ENCODE measurements at places on chromosomes 6 and 20.
A peak's percentile ranks its signal among the peaks of the same experiment; 100 is the strongest.

DNA sequence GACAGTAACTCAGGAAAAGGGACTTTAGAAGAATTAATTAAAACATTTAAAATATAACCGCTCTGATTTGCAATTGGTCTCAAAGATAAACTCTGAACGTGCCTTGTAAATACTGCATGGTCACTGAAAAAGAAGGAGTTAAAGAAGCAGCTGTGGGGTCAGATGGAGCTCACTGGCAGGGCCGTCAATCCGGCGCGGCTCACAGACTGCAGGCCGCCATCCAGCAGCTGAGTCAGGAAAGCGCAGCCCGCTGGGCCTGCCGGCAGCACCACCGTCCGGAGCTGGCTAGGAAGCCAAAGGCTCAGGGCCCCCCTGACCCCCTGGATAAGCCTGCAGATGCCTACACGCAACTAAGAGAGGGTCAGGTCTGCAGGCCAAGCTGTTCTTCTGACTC lies 54.2 kb upstream of the FRMD1 start:
- peak; percentile 54 for DNase-seq

DNA sequence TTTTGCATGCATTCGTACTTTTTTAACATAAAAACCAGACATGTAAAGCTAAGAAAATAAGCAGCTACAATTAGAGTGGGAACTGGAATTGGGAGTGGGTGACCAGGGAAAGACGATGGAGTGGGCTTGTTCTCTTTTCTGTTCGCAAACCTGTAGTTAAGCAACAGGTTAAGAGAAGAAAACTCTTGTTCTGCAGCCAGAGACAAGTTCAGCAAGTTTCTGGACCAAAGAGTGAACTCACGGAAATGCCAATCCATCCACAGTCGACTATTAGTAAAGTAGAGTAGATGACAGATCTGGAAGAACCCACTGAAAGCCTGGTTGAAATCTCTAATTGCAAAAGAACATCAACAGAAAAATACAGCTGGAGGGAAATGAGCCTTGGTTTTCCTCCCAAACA lies 197.8 kb downstream of the TFAP2A start:
- no peak for DNase-seq

GRCh38 chr20:51457533-51457932 lies 85.0 kb downstream of the NFATC2 start:
- no peak for DNase-seq

DNA sequence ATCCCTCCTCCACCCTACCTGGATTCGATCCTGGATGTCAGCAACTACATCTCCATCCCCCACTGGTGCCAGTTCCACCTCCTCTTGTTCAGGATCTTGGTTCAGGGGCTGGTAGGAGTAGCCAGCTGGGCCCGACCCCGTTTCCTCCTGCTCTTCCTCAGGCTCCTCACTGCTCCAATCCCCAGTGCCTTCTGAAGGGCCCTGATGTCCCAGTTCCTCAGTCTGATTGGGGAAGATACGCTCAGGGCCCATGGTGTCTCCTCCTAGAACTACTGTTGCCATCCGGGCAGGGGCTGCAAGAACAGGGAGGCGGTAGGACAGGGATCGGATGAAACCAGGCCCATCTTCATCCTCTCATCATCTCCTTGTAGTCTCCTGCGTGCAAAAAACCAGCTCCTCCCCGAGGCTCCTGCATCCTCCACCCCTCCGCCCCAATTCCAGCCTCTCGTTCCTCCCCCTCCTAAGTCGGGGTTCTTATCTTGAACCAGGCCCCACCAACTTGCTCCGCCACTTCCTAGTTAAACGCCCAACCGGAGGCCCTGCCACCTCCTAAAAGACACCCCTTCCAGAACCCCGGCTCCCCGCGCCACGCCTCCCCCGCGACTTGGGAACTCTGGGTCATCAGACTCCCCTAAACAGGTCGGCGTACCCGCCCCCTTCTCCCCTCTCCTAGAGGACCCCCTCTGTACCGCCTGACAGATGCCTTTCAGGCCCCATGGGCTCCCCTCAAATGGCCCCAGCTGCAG lies 476 bp downstream of the MEA1 start:
- peak; percentile 43 for DNase-seq

- DNase-seq = no peak
These were observed 36.4 kb downstream of the RRBP1 start for GRCh38 chr20:17645546-17646208.

GRCh38 chr6:81126150-81126549 lies 626.3 kb downstream of the TENT5A start:
- no peak for DNase-seq

DNA sequence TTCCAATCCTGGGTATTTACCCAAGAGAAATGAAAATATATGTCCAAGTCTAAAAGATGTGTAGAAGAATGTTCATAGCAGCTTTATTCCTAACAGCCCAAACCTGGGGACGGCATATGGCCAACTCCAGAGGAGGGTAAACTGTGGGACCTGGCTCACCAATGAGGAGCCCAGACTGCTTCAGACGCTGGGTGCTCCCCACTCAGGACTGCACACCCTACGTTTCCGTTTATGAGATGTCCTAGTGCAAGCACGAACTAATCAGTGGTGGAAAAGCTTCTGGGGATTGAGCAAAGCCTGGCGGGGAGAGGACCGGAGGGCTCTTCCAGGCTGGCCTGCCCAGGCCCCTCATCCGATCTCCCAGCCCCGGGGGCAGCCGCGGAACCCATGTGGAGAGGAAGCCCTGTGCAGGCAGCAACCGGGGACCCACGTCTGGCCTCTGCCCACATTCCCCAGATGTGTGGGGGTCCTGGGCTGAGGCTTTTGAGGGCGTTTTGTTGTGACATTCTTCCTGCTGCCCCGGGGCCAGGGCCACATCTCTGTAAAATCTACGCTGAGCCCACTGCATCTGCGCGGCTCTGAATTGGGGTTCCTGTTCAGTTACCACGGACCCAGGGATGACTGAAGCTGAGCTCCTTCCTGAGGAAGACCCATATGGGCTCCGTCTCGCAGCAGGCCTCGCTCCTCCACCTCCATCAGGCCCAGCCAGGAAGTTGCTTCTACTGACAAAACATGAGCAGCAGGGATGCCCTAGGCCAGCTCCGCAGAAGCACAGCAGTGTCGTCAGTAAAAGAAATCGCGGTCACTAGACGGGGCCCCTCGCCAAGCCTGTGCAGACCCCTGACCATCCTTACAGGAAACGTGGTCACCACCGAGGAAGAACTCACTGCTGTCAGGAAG lies 188.0 kb downstream of the DLL1 start:
- no peak for DNase-seq

DNA sequence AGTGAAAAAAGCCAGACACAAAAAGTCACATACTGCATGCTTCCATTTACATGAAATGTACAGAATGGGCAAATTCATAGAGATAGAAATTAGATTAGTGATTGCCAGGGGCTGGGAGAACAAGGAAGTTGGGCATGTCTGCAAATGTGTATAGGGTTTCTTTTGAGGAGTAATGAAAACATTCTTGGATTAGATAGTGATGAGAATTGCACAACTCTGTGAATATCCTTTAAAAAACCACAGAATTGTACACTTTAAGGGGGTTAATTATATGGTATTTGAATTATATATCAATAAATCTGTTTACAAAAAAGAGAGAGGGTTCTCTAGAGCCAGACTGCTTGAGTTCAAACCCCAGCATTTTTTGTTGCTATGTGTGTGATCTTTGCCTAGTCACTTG lies 188.1 kb downstream of the CDC5L start:
- DNase-seq = no peak

DNA sequence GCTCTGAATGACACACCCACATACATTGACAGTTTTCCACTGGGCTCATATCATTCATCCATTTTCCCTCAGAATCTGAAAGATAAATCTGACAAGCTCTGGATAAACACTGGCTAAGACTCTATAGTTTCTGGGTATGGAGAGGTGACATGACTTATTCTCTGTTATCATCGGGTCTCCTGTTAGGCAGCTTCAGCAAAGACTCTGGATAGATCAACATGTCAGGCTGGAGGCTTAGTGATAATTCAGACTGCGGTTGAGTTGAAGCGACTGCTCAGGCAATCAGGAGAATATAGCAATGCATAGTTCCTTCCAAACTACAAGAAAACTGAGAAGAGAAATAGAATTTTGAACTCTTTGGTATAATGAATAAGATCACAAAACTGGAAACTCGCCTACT lies 394.6 kb downstream of the CBLN4 start:
- no peak for DNase-seq

DNA sequence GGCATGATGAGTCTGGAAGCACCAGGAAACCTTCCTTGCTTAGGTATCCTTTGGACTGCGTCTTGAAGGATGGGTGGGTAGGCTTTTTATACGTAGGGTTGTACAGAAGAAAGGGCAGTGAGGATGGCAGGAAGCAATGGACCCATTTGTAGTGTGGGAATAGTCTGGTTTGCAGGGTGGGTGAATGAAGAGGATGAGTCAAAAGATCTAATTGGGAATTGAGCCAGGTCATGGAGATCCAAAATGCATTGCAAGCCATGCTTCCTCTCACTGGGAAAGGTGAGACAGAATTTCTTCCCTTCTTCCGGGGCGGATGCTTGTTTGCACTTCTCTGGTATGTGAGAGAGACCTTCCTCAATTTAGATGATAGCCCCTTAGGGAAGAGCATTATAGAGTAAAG lies 10.1 kb upstream of the BTBD3 start:
- DNase-seq = peak; percentile 58

DNA sequence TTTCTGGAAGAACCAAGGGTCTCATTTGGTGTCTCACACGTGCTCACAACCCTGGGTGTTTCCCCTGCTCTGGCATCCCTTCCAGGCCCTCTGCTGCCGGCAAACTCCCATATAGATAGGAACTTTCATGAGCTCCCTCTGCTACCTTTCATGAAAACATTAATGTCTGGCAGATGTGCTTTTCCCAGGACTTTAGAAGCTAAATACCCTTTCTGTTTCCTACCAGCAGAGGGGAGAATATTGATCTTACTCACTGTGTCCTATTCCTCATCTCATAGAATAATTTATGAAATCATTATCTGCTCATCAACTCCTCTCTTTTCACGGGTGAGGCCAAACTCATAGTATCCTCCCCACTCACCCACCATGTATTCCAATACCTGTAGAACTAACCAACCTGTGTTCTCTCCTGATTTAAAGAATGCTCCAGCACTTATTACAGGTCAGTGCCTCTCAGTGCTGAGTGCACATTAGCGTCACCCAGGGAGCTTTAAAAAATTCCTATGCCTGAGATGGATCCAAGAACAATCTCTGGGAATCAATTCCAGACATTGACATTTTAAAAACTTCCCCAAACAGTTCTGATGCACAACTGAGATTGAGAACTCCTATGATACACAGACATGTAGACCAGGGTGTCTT lies 298.5 kb upstream of the JAG1 start:
- no peak for DNase-seq

DNA sequence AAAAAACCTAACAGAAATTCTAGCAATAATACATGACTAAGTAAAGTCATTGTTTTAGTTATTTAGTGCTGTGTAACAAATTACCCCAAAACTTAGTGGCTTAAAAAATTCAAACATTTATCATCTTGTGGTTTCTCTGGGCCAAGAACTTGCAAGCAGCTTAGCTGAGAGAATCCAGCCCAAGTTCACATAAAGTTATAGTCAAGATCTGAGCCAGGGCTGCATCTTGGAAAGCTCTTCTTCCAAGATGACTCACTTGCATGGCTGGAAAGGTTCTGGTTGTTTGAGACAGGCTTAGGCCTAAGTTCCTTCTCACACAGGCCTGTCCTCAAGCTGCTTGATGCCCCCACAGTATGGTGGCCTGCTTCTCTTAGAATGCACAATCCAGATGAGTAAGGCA lies 217.8 kb upstream of the TSHZ2 start:
- DNase-seq = no peak

- DNase-seq = peak; percentile 86
These were observed 1.7 kb upstream of the TOMM34 start for GRCh38 chr20:44961870-44962267.

- peak; percentile 70 for DNase-seq
These were observed 35.9 kb downstream of the EPM2A start for GRCh38 chr6:145699462-145699861.

GRCh38 chr6:109241199-109241598 lies 141.1 kb downstream of the CD164 start:
- DNase-seq = peak; percentile 54

GRCh38 chr6:141437685-141438084 lies 695.0 kb upstream of the GJE1 start:
- no peak for DNase-seq

GRCh38 chr20:45987108-45987780 lies 15.2 kb upstream of the ZNF335 start:
- DNase-seq = peak; percentile 67

DNA sequence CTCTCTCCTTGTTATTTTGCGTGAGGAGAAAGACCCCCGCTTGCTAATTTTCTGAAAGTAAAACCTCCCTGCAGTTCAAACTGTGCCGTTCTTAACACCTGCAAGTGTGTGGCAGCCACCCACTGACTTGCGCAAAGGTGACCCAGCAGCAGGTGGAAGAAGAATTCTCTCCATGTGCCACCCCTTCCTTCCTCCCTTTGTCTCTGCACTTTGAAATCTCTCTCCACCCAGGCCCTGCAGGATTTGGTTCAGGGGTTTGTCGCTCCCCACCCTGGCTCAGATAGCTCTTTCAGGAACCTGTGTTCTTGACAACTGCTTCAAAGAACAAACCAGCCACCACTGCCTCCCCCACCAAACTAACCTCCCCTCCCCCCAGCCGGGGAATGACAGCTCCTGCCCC lies 41.4 kb downstream of the ZNF831 start:
- no peak for DNase-seq

DNA sequence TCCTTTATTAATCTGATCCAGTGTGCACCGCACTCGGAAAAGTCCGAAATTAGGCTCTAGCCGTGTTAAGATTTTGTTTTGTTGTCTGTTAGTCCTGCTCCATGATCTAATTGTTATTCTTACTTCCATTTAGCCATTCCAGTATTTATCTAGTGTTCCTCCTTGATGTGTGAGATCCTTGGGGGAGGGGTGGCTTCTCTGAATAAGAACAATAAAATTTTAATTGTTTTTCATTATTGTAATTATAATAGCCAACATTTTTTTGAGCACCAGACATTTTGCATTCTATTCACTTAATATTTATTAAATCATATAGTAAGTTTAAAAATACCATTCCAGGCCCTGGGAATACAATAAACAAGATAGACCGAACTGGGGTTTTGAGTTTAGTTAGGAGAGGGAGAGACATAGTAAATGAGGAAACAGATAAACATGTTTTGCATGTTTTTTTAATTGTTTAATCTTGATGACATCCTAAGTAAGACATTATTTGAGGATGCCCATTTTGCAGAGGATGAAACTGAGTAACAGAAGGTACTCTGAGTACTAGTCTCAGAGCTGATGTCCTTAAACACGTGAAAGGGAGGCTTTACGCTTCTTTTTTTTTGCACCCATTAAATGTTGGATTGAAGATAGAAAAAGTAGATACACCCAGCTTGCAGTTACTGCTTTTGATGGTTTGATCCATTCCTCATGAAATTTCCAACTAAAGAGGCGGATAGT lies 1.2 kb downstream of the CBFA2T2 start:
- DNase-seq = no peak

DNA sequence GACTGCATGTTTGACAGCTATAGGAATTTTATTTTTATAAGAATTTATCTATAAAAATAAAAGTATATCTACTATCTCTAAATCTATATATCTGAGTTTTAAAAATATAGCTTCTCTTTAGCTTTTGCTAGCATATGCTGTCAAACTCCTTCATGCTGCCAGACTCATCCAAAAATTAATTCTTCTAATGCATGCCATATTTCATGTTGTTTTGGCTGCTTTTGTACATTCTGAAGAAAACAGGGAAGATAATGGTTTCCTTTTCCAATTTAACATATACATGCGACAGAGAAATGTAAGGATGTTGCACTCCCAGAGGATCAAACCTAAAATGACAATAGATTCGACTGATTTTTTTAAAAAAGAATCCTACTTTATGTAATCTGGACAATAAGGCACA lies 577.2 kb upstream of the FLRT3 start:
- no peak for DNase-seq
